Melanocyte of skin (primary cell): ENCODE measurements at places on chromosomes 5 and 9. TPM values are rescaled to one million over a fixed set of nuclear protein-coding genes. Genes with fewer than 3 reads are reported as not detected.

The ANKRD18B gene
- total RNA-seq, result 5.9 and 8.4 TPM in 2 replicates

The DNM1 gene
- 0.67 and 0.77 TPM in 2 replicates for total RNA-seq

The LAMC3 gene
- 0.69 and 1.1 TPM in 2 replicates for total RNA-seq

The FAM78A gene
- 7.6 and 9.8 TPM in 2 replicates for total RNA-seq

The N4BP3 gene
- total RNA-seq, result 0.67 and 0.77 TPM in 2 replicates

The ABCA1 gene
- total RNA-seq, result 23.3 and 25.1 TPM in 2 replicates

The SYNPO gene
- 3.6 and 4.8 TPM in 2 replicates for total RNA-seq

The SLC34A1 gene
- total RNA-seq, result under 0.01 and 0.15 TPM in 2 replicates

The PCDHA9 gene
- total RNA-seq, result not detected in 2 replicates

The S100Z gene
- not detected in 2 replicates for total RNA-seq

The NR6A1 gene
- total RNA-seq, result 0.69 and 1.8 TPM in 2 replicates

The C1QTNF3 gene
- total RNA-seq, result 0.34 and 2.5 TPM in 2 replicates

The FBXO4 gene
- 6.7 and 9.6 TPM in 2 replicates for total RNA-seq

The FNBP1 gene
- total RNA-seq, result 40.6 and 63.2 TPM in 2 replicates

The SNCB gene
- 0.34 and 0.36 TPM in 2 replicates for total RNA-seq

The STPG3 gene
- not detected in 2 replicates for total RNA-seq

The ISOC1 gene
- total RNA-seq, result 6.5 and 11.6 TPM in 2 replicates

The GAS1 gene
- 13.3 and 20.1 TPM in 2 replicates for total RNA-seq

The HTR4 gene
- not detected in 2 replicates for total RNA-seq

The FBP1 gene
- total RNA-seq, result not detected in 2 replicates

The SCGB3A2 gene
- total RNA-seq, result not detected in 2 replicates

The PCDHA11 gene
- total RNA-seq, result under 0.01 TPM in 2 replicates

The PPP1R26 gene
- 16.3 TPM in 2 replicates for total RNA-seq

The ORM1 gene
- not detected in 2 replicates for total RNA-seq

The FAT2 gene
- total RNA-seq, result under 0.01 and 0.46 TPM in 2 replicates

The MLANA gene
- 969 and 1,570 TPM in 2 replicates for total RNA-seq

The LTC4S gene
- not detected in 2 replicates for total RNA-seq

The PCDHB11 gene
- not detected in 2 replicates for total RNA-seq

The OR1L8 gene
- not detected in 2 replicates for total RNA-seq

The PAEP gene
- total RNA-seq, result 4.9 and 10.0 TPM in 2 replicates

The CACNA1B gene
- total RNA-seq, result 0.34 and 0.36 TPM in 2 replicates

The ODF2 gene
- total RNA-seq, result 18.2 and 26.9 TPM in 2 replicates

The BARHL1 gene
- total RNA-seq, result not detected in 2 replicates

The TXNDC8 gene
- total RNA-seq, result not detected in 2 replicates

The NUDT12 gene
- total RNA-seq, result 13.4 and 28.4 TPM in 2 replicates

The ORM2 gene
- total RNA-seq, result not detected in 2 replicates

The GDNF gene
- total RNA-seq, result not detected in 2 replicates

The MCC gene
- total RNA-seq, result 89.8 and 92.7 TPM in 2 replicates

The STK32A gene
- 36.0 and 66.2 TPM in 2 replicates for total RNA-seq

The SPINK6 gene
- total RNA-seq, result not detected in 2 replicates

The PCSK1 gene
- total RNA-seq, result 1.00 and 15.0 TPM in 2 replicates

The NOP16 gene
- 10.3 and 22.2 TPM in 2 replicates for total RNA-seq

The PCDH1 gene
- total RNA-seq, result 0.15 and 1.00 TPM in 2 replicates

The INVS gene
- total RNA-seq, result 26.5 and 36.3 TPM in 2 replicates

The HMCN2 gene
- total RNA-seq, result not detected in 2 replicates

The SGCD gene
- total RNA-seq, result 57.6 and 70.8 TPM in 2 replicates

The FGD3 gene
- under 0.01 TPM in 1 of 2 replicates, not detected in the other for total RNA-seq

The ELP1 gene
- total RNA-seq, result 34.0 and 37.2 TPM in 2 replicates

The ABO gene
- not detected in 2 replicates for total RNA-seq

The CERCAM gene
- total RNA-seq, result 44.3 and 48.0 TPM in 2 replicates

The GFI1B gene
- total RNA-seq, result under 0.01 TPM in 1 of 2 replicates, not detected in the other

The TMEFF1 gene
- total RNA-seq, result under 0.01 and 0.31 TPM in 2 replicates

The OR2V2 gene
- total RNA-seq, result not detected in 2 replicates

The KCNMB1 gene
- not detected in 2 replicates for total RNA-seq

The EFNA5 gene
- total RNA-seq, result 4.8 and 5.0 TPM in 2 replicates

The TUSC1 gene
- 13.0 and 13.7 TPM in 2 replicates for total RNA-seq
